ENCODE measurements at places on chromosomes 13 and 19.

- DNase-seq, result no peak
Measured at GRCh38 chr13:31377946-31378345, 178.2 kb downstream of the B3GLCT start.

DNA sequence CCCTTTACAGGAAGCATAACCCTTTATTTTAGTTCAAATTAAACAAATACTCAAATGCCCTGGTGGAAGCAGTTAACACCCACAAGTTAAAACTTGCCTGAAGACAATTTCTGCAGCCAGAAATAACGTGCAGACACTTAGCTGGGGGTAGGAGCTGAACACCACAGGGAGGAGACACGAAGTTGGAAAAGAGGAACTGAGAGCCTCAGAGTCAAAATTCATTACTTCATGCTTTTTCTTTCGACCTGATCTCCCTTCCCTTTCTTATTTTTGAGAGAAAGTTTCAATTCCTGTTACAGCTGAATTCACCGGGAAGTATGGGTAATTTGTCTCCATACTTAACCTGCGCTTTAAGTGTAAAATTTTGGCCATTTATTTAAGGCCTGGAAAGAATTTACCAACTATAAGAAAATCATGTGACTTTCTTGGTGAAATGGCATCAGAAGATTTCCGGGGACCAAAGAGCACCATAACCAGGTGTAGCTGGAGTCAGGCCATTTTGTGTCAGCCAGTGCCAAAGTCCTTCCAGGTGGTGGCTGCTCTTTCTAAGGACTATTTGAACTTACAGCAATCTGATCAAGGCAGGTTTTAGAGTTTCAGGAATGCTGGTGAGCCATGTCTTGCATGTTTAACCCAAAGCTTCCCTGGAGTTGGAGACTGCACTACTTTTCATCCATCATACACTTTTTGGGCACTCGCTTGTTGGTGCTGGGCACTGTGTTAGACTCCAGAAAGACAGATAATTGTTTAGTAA, 46.5 kb upstream of the RCBTB2 start:
- no peak for DNase-seq

- no peak for DNase-seq
Measured at GRCh38 chr13:20247963-20248362, 15.8 kb upstream of the GJB6 start.

- DNase-seq, result no peak
Measured at GRCh38 chr13:111286749-111287148, 33.7 kb upstream of the TEX29 start.

- DNase-seq, result peak; percentile 23
Measured at GRCh38 chr13:32267836-32268439, 47.2 kb downstream of the ZAR1L start.

DNA sequence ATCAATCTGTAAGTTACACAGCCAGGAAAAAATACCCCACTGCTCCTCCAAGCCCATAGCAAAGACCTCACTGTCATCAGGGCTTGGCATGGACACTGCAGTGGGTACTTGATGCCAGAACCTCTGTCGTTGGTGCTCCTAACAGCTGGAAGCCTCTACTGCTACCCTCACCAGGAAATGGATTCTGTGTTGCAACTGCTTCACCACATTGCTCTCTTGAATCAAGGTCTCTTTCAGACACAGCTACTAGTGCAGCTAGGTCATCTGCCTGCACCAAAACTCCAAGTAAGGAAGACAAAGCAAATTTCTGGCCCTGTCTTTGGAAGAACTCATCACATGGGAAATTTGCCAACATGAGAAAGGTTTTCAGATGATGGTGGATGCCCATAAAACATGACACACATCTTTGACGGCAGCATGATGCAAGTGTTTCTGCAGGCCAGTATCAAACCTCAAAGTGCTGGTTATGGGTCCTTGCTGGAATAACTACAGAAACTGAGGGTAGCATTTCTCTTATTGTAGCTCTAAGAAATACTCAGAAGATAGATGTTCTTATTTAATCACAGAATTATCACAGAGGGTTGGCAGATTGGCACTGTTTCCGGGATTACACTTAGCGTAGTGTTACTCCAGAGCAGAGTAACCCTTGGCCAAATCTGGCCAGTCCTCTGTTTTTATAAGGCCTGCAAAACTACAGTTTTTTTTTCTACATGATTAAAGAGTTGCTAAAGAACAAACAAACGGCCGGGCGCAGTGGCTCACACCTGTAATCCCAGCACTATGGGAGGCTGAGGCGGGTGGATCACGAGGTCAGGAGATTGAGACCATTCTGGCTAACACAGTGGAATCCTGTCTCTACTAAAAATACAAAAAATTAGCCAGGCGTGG, 12.9 kb upstream of the PCCA start:
- DNase-seq, result no peak

All from NCI-H510A treated with DMSO at 0.1 percent for 48 hours (cell line).